ENCODE measurements at places on chromosomes 16 and 17.
A peak's percentile ranks its signal among the peaks of the same experiment; 100 is the strongest.

GRCh38 chr17:64147110-64148016 is 17.4 kb upstream of the ERN1 start:
- DNase-seq: no peak

GRCh38 chr16:53891409-53892139 is 187.6 kb downstream of the FTO start:
- no peak for DNase-seq

- peak; percentile 58 for DNase-seq
Measured at GRCh38 chr16:17261197-17261858, 209.4 kb downstream of the XYLT1 start.

GRCh38 chr16:23317266-23317661 is 15.2 kb downstream of the SCNN1B start:
- DNase-seq: peak; percentile 79

DNA sequence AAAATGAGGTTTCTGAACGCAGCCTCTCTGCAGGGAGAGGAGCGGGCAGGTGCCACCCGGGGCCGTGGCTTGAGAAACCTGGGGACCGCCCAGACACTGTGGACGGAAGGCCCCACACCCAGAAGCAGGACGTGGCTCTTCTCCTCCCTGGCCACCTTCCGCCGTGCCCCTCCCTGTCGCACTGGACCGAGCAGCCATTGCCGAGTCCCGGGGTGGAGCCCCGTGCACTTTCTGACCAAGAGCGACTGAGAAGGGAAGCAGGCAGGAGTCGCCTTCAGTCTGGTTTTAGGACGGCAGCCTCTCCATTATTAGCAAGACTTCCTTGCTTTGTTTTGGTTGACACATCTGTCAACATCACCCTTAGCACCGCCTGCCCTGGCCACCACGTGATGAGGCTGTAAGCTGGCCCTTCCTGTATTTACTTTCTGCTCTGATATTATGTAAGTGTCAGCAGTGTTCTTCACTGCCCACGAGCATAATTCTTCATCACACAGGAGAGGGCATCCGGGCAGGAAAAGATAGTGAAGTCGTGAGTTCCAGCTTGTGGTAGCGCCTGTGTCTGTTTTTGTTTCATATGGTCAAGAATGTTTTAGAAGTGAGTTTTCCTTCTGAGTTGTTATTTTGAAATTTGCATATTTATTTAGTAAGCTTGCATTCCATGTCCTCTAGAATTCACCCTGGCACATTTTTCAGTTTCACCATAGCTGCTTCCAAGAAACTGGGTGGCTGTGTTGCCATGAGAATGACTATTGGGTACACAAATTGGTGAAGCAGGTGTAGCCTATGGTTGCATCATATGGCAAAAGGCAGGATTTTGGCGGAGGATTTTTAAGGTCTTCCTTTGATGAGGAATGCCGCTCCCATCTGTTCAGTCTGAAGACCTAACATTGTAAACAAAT is 1.0 kb downstream of the HERPUD1 start:
- DNase-seq: peak; percentile 84

GRCh38 chr17:49469831-49470810 is 25.0 kb upstream of the NGFR start:
- no peak for DNase-seq

All from mucosa of descending colon (tissue), 3 donors.